Breast epithelium (tissue), 4 donors: ENCODE measurements at places on chromosomes 4 and X. TPM values are rescaled to one million over a fixed set of nuclear protein-coding genes. Genes with fewer than 3 reads are reported as not detected.

Gene USP17L12
- not detected for total RNA-seq

DNA sequence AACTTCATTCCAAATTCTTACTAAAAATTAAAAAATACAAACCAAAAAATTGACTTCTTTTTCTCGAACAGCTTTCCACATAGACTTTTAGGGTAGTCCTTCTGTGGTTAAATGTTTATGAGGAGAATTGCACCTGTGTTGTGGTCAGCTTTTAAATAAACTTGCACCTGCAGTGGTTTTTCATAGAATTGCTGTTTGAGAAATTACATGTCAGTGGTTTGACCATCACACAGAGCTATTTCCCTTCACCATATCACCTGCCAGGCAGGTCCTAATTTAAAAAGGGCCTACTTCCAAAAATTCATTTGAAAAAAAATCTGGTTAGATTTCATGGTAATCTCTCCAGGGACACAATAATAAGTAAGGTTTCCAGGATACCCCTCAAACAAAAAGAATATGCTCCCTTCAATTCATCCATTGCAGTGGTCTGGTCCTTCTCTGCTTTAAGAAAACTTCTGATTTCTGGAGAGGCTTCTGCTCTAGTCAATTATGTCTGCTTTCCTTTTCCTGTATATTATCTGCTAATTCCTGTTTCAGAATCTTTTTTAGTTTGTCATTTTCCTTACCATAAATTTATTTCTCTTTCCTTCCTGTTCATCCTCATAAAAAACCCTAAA, 9.8 kb upstream of the UTP3 start:
- no peak for DNase-seq

Gene SLC7A11
- 1.9 TPM for total RNA-seq

DNA sequence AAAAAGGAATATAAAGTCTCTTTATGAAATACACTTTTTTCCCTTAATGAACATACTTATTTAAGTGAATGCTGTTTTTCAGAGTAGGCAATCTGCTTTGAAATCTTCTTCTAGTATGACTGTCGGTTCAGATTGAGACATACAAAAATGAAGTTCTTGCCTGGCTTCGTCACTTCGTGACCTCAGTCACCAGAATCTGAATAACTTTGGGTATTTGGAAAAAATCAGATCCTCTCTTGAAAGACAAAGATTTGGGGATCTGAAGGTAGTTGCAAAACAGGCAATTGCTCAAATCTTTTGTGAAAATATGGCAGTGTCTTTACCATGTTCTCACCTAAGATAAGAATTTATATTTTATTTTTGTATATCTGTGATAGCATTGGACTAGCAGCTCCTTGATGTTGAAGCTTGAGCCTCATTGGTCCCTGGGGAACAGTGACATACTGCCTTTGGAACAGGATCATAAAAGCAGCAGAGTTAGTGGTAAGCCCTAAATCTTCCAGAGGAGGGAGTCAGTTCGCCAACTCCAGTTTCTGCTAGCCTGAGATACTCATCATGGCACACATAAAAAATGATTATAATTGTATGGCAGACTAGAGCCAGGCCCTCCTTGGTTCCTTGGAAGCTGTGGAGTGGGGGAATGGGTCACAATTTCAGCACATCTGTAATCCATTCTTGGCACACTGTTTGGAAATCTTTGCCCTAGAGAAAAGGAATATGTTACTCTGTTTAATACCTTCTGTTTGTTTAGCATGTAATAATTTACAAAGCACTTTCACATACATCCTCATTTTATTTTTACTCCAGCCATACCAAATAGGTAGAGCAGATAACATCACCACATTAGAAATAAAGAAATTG, 5.0 kb downstream of the ARFIP1 start:
- no peak for DNase-seq

DNA sequence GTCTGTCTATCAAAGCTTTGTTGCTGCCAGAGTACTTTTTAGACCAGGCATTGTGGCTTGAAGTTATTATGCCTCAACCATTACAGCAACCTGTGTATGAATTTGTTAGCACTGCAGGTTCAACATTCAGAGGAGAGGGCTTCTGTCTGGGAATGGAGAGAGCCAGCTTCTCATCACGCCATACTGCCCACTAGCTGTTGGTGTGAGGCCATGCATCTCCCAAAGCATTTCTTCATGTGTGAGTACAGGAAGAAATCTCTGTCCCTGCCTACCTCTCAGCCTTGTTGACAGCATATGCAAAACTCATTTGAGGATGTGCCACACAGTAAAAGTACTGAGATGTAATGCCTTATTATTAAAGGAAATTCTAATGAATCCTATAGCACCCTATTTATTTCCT, 76.9 kb upstream of the PPARGC1A start:
- DNase-seq: no peak

GRCh38 chr4:142274137-142274536, 572.0 kb downstream of the INPP4B start:
- DNase-seq: no peak

DNA sequence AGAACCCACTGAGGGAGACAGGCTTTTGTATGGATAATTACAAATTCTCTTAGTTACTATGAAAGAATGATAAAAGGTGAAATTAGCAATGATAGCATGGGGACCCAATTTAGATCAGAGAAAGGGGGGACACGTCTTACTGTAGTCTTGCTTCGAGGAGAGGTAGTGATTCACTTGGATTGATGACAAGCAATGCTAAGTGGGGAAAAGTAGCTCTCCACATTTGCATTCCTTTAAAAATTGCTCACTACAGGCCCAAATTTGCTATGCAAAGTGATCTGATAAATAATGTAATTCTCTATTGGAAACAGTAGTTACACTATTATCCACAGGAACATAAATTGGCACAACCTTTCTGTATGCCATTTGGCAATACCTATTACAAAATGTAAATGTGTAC, 42.5 kb upstream of the MAP3K15 start:
- DNase-seq: no peak

Gene MAGED4
- 7.5 TPM for total RNA-seq

- DNase-seq: no peak
Measured at GRCh38 chrX:100995469-100995868, 26.0 kb downstream of the ARL13A start.

DNA sequence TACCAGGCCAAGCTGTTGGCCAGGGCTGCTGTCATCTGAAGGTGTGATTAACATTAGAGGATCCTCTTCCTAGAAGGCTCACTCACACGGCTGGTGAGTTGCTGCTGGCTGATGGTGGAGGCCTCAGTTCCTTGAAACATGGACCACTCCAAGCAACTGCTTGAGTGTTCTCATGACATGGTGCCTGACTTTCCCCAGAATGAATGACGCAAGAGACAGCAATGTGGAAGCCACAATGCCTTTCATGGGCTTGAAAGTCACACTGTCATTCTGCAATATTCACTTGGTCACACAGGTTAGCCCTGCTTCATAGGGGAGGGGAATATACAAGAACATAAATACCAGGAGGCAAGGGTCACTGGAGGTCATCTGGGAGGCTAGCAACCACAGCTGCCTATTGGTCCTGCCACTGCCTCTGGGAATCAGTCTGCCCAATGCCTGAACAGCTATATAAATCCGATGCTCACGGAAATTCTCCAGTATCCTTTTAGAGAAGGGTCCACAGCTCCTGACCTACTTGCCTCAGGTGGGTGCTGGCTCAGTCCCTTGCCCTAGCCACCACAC, 97.1 kb upstream of the MAML3 start:
- DNase-seq: no peak

GRCh38 chr4:56755901-56756300, 65.6 kb downstream of the SPINK2 start:
- DNase-seq: no peak

GRCh38 chrX:93594780-93595179, 78.6 kb downstream of the NAP1L3 start:
- DNase-seq: no peak

- DNase-seq: no peak
Measured at GRCh38 chr4:8189551-8190466, 9.3 kb upstream of the SH3TC1 start.

- DNase-seq: no peak
Measured at GRCh38 chr4:72494156-72494555, 74.9 kb downstream of the ADAMTS3 start.

DNA sequence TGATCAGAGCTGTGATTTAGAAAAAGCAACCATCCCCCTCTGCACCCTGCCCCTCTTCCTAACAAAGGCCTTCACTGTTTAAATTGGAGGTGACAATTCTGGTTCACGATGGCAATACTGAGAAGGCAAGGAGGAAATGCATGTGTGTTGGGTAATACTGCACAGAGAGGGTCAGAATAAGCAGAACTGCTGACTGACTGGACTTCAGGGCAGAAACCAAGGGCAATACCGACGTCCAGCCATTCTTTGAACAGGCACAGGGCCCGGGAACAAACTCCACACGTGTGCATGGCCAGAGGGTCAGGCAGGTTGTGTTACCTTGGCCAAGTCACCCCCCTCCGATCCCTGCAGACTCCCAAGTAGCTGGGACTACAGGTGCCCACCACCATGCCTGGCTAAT, 6.0 kb downstream of the ACSL1 start:
- DNase-seq: no peak

Gene VEGFD
- total RNA-seq: 6.0 TPM

Gene MEPE
- not detected for total RNA-seq

- DNase-seq: no peak
Measured at GRCh38 chr4:10079256-10079655, 37.3 kb downstream of the WDR1 start.

GRCh38 chr4:71212216-71212615, 126.6 kb upstream of the SLC4A4 start:
- no peak for DNase-seq

DNA sequence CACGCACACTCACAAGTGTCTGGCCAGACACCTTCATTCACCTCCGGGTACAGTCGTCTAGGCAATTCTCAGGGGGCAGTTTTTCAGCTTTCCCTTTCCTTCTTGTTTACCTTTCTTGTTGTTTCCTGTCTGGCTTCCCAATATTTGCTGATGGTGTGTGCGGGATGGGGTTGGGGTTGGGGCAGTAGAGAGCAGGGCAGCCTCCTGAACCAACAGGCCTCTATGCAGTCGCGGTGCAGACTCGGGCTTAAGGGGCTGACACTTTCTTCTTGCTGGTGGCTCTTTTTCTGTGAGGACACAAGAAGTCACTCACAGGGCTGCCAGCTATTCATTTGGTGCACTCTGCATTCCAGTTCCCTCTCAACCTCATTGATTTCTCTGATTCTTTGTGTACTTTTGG, 56.4 kb downstream of the NBDY start:
- no peak for DNase-seq

GRCh38 chrX:117808426-117808825, 308.2 kb downstream of the KLHL13 start:
- no peak for DNase-seq

GRCh38 chrX:39338583-39338982, 537.3 kb downstream of the MID1IP1 start:
- DNase-seq: no peak

GRCh38 chrX:132758759-132759158, 199.7 kb downstream of the HS6ST2 start:
- no peak for DNase-seq

- no peak for DNase-seq
Measured at GRCh38 chrX:150508018-150508417, 60.4 kb upstream of the MTM1 start.

DNA sequence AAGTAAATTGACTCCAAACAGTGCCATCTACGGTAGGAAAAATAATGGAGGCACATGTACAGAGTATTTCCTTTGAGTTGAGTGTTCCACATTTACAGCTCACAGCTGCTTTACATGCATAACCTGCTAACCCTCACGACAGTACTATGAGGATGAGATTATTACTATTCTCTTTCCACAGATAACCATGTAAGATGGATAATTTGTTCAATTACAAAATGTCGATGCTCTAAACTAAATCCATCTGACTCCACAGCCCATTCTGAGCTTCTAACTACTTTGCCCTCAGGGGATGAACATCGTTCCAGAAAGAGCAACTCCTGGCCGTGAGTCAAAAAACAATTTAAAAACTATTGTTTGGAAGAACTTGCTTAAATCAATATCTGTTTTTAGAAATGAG, 330.4 kb upstream of the NWD2 start:
- no peak for DNase-seq

GRCh38 chr4:133775881-133776280, 425.7 kb downstream of the PABPC4L start:
- no peak for DNase-seq

DNA sequence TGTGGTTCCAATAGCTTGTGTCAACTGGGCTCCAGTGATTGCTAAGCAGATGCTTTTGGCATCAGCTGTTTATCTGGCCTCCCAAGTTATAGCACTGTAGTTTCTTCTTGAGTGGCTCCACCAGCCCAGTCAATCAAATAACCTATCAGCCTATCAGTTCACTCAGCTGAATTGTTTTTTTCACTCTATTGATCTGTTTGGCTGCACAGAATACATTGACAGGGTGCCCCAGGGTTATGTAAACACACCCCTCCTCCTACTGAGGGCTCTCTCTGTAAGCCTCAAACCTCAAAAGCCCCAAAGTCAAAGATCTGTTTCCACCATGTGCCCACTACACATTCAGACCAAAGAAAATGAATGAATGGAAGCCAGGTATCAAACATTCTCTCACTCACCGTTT, 214.0 kb downstream of the HS6ST2 start:
- no peak for DNase-seq

DNA sequence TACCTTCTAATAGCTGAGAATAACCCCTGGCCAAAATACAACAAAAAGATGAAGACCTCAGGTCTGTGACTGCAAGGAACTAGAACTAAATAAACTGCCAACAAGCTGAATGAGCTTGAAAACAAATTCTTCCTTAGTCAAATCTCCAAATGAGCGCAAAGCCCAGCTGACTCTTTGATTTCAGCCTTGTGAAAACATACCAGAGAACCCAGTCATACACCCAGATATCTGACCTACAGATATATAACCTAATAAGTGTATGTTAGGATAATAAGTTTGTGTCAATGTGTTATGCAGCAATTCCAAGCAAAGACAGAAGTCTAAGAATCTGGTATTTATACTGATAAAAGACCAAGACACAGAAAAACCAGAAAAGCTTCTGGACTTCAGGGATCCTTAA, 38.0 kb upstream of the ADGRL3 start:
- no peak for DNase-seq

Gene SLC25A4
- 15.2 TPM for total RNA-seq

- no peak for DNase-seq
Measured at GRCh38 chr4:22850630-22851029, 157.9 kb downstream of the GBA3 start.

- DNase-seq: no peak
Measured at GRCh38 chr4:105068516-105068915, 78.2 kb upstream of the TET2 start.

- DNase-seq: no peak
Measured at GRCh38 chrX:2311501-2311900, 189.3 kb downstream of the DHRSX start.
